Right cardiac atrium (tissue), 5 donors: ENCODE measurements at places on chromosomes 5 and 9. TPM values are rescaled to one million over a fixed set of nuclear protein-coding genes. Genes with fewer than 3 reads are reported as not detected.
A peak's percentile ranks its signal among the peaks of the same experiment; 100 is the strongest.

DNA sequence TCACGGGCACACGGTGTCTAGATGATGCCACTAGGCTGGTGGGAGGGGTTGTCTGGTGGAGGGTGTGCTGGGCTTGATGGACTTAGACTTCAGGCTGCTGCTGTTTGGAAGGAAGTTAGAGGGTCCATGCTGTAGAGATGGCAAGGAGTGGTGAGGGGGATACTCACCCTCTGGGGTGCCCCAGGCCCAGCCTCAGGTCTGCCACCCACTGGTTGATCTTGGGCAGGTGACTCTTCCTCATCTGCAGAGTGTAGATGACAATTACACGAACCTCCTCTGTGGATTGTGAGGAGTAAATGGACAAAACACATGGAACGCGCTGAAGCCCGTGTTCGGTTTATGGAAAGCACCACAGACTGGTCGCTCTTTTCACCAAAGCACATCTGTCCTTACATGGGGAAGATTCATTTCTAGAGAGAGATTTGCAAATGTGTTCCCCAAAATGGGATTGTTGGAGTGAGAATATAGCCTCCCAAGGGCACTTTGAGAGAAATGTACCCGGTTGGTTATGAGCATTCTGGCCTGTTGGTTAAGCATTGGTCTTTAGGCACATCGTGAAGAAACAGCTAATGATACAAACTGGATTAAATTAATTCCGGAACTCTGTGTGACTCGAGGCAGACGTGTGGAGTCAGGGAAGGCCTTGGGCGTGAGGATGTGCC is 58.2 kb downstream of the ZNF618 start:
- no peak for DNase-seq

DNA sequence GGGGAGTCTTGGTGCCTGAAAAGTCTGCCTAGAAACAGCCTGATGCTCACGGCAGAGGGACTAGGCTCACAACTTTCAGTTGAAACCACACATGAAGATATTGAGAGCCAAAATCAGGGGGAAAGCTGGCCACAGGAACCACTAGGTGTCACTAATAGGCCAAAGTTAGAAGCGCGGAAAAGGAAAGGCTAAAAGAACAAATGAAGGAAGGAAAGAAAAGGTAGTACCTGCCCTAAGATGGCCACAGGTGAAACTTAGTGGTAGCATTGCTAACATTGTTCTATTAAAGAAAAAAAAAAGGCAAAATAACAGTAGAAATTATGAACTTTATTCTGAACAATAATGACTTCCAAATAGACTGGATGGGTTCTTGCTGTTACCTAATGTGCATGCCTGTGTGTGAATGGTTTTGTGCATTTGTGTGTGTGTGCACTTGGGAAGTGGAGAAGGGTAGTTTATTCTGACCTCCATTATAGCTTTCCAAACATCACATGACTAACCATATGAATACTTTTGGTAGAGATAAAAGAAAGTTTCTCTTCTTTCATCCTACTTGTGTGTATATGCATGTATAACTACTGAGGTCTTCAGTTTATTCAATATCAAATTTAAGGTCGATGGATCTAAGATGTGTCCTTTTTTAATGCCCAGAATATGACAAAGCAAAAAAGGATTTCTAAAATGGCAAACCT is 2.1 kb upstream of the RFESD start:
- no peak for DNase-seq

DNA sequence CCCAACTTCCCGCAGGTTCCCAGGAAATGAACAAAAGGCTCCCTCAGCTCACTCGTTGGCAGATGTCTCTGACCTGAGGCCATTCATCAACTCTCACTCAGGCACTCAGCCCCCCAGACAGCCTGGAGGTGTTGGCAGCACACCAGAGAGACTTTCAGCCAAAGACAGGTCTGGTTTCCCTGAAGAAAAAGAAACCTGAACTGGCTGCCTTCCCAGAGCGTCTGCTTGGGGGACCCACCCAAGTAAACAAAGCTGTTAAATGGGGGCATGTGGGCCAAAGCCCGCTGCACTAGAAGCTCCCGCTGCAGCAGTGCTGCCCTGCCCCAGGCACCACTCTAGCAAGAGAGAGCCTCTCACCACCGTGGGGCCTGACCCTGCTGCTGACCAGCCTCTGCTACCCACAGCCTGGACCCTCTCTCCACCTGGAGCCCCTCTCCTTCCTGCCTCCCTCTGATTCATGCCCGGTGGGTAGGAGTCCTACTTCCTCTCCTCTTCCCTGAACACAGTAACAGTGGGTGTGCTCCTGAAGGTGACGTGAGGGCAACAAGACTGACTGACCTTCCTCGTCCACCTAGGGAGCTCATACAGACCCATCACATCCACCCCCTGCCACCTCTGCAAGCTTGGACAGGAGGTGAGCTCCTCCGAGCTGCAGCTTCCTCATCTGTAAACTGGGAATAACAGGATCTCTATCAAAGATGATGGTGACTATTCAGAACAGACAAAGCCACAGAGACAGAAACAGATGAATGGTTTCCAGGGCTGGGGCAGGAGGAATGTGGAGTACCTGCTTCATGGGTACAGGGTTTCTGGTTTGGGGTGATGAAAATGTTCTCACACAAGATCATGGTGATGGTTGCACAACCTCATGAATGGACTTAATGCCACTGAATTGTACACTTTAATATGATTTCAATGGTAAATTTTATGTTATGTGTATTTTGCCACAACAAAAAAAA is 31.0 kb upstream of the GABRP start:
- DNase-seq: no peak

- no peak for DNase-seq
Measured at GRCh38 chr5:10635257-10635866, 71.5 kb downstream of the ANKRD33B start.

DNA sequence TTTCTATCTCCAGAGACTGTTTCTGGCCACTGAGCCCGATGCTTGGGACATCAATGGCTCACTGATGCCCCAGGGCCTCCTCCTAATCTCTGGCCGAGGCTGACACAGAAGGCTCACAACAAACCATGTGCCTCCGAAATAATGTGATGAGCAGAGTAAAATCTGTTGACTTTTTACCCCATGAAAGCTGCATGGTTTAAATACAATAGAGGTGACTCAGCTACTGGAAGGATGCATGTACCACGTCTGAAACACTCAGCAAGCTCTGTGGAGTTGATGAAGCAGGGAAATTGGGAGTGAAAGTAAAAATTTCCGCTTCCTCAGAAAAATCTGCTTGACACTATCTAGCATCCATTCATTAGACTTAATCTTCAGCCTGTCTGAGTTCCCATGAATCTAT is 111.1 kb upstream of the EQTN start:
- no peak for DNase-seq

DNA sequence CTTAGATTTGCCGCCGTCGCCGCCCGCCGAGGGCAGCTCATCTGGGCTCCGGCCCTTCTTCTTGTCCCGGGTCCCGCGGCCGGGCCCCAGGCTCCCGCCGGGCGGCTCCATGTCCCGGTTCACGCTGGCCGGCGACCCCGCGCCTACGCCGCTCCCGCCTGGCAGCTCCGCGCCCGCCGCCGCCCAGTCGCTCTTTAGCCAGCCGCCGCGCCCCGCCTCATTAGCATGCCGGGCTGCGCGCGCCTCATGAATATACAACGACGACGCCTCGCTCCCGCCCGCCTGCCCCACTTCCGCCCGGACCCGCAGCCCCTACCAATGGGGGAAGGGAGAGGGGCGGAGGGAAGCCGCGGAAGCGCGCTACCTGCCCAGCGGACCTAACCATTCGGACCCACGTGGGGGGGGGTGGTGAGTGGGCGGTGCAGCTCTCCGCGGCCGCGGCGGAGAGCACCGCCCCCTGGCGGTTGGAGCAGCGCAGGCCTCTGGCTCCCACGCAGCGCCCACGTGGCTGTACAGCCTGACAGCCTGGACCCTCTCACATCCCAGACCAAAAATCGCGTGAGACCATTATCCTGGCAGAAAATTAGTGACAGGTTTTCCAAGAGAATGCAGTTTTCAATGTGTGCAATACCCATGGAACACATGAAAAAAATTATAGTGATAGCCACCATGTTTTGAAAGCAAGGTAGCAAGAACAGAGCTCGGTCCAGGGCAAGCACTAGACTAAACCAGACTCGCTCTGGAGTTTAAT is at the start of gene DIAPH1:
Gene DIAPH1 (minus strand): TSS at position 197 of the 751 bp plus-strand sequence. CDS start 86 bp downstream, at position 111.
- peak; percentile 98 for DNase-seq

DNA sequence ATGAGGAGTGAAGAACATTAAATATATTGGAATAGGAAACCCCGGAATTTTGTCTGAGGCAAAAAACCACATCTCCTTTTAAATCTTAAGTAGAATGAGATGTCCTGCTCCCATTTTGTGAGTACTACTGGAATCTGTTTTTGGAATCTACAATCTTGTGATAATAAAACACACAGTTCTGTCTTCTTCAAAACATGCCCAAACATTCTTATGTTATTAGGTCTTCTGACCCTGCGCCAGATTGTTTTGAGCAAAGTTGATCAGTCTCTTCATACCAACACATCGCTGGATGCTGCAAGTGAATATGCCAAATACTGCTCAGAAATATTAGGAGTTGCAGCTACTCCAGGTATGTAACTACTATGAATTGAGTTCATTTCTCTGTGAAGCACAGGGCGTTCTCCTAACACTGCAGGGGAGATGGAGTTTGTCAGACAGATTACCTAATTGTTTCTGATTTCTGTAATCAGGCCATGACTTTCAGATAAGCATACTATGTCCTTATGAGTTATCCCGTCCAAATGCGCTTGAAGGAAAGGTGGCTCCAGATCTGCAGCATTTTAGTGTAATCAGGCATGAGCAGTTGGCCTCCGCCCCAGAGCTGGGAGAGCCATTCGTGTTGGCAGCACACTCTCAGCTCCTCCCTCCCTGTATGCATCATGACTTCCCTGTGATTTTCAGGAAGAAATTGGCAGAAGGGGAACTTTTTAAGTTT is 88.0 kb downstream of the NLN start:
- peak; percentile 91 for DNase-seq

GRCh38 chr9:114070188-114071103 is 7.7 kb downstream of the AMBP start:
- no peak for DNase-seq

DNA sequence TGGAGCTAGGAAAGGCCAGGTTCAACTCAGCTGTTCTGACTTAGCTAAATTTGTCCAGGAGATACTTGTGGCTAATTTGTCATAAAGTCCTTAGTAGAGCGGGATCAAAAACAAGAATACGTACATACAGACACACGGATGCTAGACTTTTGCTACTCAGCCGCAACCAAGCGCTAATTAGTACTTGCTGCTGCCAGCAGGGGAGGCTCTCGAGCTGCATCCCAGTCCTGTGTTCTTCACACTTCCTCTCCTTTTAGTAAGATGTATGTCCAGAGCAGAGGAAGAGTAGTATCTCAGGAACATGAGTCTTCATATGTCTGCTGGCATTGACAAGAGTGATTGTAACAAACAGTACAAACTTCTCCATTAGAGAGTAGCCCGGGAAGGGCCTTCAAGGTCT is 58.3 kb downstream of the CYFIP2 start:
- no peak for DNase-seq

DNA sequence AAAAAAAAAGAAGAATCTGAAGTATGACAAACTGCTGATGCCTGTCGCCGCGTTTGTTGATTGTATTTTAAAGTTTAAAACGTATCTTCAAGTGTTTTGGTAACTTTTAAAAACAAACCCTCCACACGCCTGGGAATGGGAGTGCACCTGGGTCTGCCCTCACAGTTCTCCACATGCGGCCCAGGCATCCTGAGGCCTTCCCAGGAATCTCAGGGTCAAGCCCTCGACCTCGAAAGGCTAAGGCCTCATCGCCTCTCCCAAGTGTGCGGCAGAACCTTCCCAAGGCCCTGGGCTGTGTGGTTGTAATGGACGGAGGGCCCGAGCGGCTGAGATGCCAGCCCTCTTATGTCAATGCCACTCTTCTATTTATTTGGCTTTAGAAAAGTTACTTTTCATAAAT is 94.4 kb downstream of the CAMSAP1 start:
- peak; percentile 13 for DNase-seq

DNA sequence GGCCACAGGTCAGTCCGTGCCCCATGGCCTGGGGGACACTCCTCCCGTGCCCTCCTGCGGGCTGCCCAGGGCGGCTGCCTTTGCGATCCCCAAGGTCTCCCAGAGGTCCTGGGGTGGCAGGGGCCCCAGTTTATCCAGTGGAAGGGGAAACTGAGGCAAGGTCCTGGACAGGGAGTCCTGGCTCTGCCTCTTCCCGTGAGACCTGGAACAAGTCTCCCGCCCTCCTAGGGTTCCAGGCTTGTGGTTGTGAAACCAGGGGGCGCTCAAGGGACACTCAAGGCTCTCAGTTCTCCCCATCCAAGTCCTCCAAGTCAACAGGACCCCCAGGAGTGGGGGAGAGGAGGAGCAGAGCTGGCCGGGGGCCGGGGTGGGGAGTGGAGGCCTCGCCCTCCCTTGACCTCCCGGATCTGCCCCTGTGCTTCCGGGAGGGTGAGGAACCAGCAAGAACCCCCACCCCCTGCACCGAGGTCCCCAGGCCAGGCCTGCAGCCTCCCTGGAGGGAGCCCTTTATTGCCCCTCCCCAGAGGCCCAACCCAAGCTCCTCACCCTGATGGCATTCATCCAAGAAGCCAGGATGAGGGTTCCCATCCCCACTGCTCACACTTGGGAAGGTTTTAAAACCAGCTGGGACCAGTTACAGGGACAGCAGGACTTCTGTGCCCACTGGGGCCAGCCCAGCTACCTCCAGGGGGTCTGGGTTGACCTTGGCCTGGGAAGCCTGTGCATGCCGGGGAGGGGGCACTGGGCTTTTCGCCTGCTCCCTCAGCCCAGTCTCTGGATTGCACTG is 24.7 kb upstream of the TMEM250 start:
- peak; percentile 64 for DNase-seq

- DNase-seq: no peak
Measured at GRCh38 chr5:96885518-96886338, 9.4 kb downstream of the ERAP2 start.

DNA sequence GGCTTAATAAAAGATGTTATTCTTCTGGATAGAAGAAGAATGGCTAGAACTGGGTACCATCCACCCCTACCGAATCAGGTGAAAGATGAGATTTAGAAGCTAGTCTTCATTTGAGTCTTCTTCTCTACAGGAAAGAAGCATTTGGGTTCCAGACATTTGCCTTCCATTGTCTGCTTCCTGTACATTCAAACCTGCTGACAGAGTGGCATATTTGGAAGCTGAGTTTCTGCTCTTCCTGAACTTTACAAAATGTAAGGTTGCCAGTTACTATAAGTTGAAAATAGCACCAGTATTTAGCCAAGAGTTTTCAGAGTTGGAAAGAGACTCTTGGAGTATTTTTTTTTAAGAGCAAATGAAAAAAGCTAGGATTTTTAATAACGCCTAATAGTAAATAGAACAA is 525.4 kb upstream of the TLE4 start:
- no peak for DNase-seq

- peak; percentile 89 for DNase-seq
Measured at GRCh38 chr5:64768358-64769312, at the start of the genes CWC27 and SREK1IP1. TSS of gene CWC27 (plus strand) at chr5:64768930. CDS start at chr5:64769147, 217 bp downstream. TSS of gene SREK1IP1 (minus strand) at chr5:64768691. CDS start at chr5:64768517, 174 bp downstream.

GRCh38 chr5:161064781-161065180 is 212.8 kb upstream of the ATP10B start:
- DNase-seq: no peak

PRRX2 gene
- 2.8 TPM for total RNA-seq

DDX41 gene
- 41.4 TPM for total RNA-seq

ANAPC2 gene
- 32.3 TPM for total RNA-seq

FAM78A gene
- 37.9 TPM for total RNA-seq

LHFPL2 gene
- total RNA-seq: 10.9 TPM

YTHDC2 gene
- total RNA-seq: 20.7 TPM
